ENCODE measurements at places on chromosomes 7 and 10.

DNA sequence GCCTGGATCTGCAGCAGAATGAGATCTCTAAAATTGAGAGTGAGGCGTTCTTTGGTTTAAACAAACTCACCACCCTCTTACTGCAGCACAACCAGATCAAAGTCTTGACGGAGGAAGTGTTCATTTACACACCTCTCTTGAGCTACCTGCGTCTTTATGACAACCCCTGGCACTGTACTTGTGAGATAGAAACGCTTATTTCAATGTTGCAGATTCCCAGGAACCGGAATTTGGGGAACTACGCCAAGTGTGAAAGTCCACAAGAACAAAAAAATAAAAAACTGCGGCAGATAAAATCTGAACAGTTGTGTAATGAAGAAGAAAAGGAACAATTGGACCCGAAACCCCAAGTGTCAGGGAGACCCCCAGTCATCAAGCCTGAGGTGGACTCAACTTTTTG, 21.4 kb downstream of the LRRC17 start:
- DNase-seq = no peak

- peak; percentile 81 for DNase-seq
These were observed 269.3 kb downstream of the BICC1 start for GRCh38 chr10:58781873-58782488.

DNA sequence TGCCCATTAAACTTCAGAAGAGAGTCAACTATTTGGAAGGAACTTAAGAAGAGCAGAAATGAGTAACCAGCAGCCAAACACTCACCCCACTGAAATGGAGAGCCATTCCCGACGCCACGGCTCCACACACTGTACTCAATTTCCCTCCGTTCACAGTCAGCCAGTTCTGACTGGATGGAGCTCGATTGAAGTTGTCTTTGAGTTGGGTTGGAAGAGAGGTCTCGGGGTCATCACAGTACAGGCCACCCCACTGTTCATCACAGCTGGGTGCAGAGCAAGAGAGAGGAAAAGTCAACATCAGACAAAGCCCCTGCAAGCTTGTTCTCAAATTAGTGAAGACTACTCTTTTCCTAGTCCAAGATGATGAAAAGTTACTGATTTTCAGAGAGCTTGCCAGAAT, 75.9 kb upstream of the SLC26A5 start:
- no peak for DNase-seq

GRCh38 chr10:131751827-131752775, 148.7 kb upstream of the PPP2R2D start:
- DNase-seq = no peak

- DNase-seq = no peak
These were observed 106.1 kb downstream of the MAGI2 start for GRCh38 chr7:79347351-79347750.

- no peak for DNase-seq
These were observed 87.2 kb upstream of the AGK start for GRCh38 chr7:141463986-141464385.

- DNase-seq = no peak
These were observed 119.1 kb upstream of the PFKP start for GRCh38 chr10:2948127-2948854.

- DNase-seq = no peak
These were observed 209.2 kb upstream of the SEMA3C start for GRCh38 chr7:81128011-81128410.

GRCh38 chr7:158447506-158448171, 140.0 kb downstream of the PTPRN2 start:
- DNase-seq = no peak

DNA sequence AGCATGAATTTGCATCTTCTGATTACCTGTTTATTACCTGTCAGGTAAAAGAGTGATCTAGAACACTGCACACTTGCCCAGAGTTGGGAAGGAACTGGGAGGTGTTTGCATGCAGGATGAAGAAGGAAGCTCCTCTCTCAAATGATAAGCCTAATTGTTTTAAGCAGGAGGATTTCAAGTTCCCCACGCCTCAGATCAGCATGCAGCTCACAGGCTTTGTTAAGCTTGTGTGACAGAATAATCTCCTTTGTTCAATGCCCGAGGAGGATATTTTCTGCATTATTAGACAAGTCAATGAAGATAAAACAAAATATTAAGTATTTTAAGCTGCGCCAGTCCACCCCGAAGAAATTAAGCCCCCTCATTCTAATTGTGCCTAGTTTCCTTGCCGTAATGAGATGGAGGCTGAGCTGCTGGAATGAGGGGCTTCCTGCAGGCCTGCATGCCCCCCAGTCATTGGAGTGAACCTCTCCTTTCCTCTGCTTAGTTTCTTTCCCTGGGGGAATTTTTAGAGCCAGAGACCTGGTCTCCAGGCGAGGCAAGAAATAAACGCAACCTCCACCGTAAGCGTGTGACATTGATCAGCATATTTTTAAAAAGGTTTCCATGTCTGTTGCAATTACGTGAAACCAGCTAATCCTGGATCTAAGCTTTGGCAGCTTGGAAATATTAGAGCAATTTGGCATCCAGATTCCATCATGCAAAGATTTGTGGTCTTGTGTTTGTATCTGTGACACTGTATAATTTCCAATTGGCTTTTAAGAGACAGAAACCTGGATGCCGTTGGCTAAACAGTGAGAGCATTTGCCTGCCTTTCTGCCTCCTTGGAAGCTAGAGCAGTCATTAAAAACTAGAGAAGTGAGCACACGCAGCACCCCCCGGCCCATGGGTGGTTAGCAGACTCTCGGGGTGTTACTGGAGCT, 376.0 kb downstream of the GALNT17 start:
- no peak for DNase-seq

DNA sequence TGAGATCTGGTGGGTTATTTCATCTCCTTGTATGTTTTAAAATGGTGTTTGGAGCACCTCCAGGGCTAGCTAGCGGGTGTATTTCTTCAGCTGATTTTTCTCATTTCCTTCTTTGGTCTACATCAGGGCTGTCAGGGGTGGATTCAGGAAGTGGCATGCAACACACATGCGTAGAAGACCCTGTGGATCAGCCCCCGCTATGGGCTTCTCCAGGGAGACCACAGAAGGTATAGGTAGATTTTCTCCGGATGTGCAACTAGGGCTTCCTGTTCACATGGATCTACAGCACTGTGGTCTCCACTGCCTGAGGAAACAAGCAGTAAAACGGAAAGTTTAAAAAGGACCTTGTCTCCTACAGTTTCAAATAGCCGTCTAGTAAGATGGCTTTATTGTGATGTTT, 10.4 kb downstream of the NUB1 start:
- peak; percentile 30 for DNase-seq

DNA sequence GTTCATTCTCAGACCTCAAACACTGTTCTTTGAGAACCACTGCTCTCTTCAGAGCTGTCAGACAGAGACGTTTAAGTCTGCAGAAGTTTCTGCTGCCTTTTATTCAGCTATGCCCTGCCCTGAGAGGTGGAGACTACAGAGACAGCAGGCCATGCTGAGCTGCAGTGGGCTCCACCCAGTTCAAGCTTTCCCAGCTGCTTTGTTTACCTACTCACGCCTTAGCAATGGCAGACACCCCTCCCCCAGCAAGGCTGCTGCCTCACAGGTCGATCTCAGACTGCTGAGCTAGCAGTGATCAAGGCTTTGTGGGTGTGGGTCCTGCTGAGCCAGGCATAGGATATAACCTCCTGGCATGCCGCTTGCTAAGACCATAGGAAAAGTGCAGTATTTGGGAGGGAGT, 80.5 kb upstream of the CYP2C9 start:
- DNase-seq = no peak

DNA sequence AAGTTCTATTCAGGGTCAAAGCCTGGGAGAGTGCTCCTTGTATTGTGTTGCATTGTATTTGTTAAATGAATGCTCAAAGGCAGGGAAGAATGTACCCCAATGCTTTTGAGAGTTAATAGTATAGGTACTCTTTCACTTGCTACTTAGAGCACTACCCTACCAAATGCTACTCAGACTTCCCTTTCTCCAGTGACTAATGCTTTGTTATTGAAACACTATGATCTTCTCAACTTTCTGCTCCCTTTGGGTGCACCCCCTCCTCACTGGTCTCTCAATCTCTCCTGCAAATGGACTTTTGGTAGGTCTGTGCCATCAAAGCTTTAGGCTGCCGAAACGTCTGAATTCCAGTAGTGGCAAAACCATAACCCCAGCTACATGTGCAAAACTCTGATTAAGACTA, 177.7 kb upstream of the AHR start:
- no peak for DNase-seq

- no peak for DNase-seq
These were observed 88.0 kb downstream of the FANK1 start for GRCh38 chr10:125984346-125984745.

DNA sequence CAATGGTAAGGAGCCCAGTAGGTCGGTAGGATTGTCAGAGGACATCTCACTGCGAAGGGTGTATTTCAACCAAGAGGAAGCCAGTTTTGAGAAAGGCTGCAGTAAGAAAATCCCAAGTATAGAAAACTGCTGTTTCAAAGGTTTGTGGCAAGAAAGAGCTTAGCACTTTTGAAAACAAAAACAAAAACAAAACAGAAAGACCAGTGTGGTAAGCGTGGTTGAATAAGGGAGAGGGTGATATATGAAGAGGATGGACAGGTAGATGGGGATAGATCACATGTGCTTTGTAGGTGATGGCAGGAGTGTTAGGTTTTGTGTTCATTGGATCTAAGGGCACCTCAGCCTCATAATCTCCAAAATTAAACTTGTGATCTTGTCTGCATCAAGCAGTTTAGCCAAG, 141.6 kb upstream of the WNT16 start:
- no peak for DNase-seq

- DNase-seq = peak; percentile 9
These were observed 160.1 kb downstream of the FZD1 start for GRCh38 chr7:91424371-91424770.

DNA sequence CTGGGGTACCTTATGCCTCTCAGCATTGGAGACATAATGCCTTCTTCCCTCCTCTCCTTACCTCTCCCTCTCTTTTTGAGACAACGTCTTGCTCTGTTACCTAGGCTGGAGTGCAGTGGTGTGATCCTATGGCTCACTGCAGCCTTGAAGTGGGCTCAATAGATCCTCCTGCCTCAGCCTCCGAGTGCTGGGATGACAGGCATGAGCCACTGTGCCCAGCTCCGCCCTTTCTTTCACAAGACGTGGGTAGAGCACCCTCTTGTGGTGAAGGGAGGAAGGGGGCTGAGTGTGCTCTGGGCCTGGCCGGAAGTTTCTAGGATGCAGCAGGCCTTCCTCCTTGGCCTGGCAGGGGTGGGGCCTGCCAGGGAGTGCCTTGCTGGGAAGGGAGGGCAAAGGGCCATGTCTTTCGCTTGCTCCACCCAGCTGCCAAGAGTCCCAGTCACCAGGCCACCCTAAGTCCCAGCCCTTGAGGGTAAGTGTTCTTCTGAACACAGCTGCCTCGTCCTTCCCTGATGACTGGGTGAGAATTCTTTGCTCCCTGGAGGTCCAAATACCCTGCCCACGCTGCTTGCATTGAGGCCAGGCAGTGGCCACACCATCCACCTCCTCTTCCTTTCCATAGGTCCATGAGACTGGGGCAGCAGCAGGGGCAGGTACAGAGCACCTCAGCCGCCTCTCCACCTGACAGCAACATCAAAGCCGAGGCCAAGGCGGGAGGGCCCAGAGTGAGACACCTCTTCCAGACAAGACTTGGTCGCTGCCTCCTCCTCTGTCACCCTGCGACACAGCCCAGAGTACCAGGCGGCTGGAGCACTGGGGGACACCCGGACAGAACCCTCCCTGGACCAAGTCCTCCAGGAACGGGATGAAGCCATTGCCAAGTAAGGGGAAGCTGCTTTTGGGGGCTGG, 3.7 kb downstream of the ABHD11 start:
- peak; percentile 72 for DNase-seq

DNA sequence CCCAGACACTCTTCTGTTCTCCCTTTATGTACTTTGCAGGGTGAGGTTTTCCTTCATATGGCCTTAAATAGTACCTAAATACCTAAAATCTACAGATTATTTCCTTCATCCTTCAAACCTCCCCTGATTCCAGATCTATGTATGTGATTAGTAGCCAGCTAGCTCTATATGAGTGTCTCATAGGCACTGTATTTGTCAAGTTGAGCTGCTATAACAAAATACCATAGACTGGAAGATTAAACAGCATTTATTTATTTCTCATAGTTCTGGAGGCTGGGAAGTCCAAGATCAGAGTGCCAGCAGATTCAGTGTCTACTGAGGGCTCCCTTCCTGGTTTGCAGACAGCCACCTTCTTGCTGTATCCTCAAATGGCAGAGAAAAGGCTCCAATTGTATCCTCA, 60.6 kb upstream of the MSRB2 start:
- DNase-seq = no peak

- no peak for DNase-seq
These were observed at the start of gene C10orf71 for GRCh38 chr10:49298983-49299815. C10orf71 (plus strand) TSS chr10:49299170; CDS start chr10:49322546, 23,376 bp downstream.

DNA sequence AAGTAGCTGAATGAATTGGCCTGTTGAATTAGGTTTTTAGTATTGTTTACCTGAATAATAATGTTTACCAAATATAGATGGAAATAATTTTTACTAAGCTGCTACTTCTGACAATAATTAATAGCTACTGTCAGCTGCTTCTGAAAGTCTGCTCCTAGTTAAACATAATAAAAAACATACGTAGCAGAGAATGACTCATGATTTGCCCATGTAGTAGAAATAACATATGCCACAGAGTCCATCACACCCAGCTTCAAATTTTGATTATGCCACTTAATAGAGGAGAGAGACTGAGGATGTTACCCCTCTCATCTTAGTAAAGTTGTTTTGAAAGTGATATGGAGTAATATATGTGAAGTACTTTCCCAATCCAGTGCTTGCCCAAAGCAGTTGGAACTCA, 57.6 kb upstream of the MDFIC start:
- no peak for DNase-seq

DNA sequence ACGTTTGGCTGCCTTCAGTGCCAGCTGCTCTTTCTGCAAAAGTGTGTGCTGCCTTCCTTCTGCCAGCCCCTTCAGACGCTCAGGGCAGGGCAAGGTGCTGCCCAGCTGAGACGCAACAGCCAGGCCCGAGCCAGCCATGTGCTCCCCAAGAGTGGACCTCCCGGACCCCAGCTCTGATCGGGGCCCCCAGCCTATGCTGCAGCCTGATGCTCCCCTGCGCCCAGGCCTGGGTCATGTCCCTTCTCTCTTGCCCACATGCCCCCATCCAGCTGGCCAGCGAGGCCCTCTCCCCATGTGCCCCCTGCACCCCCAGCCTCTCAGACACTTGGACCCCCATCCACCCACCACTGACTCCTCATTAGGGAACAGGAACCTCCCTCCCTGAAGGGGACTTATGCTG, 17.8 kb downstream of the WDR86 start:
- DNase-seq = no peak

- no peak for DNase-seq
These were observed 534.0 kb downstream of the DNAJB6 start for GRCh38 chr7:157870644-157871290.

- DNase-seq = no peak
These were observed 5.5 kb upstream of the MMD2 start for GRCh38 chr7:4964506-4964905.

- peak; percentile 37 for DNase-seq
These were observed 10.7 kb upstream of the STEAP4 start for GRCh38 chr7:88317422-88317821.

DNA sequence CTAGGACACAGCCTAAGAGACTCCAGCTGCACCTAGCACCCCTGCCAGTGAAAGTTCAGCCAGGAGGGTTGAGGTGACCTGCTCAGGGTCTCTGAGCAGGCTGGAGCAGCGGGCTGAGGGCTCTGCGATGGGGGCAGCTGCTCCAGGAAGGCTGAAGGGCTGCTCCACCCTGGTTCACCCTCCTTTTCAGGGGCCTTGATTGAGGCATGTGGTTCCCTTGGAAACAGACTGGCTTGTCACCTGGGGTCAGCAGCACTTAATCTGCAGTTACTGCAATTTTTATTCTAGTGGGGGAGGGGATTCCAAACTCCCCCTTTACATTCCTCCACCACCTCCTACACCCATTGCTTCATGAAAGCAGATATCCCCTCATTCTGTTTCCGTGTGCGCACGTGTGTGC, 85.3 kb upstream of the UNC5B start:
- DNase-seq = no peak

GRCh38 chr7:50629238-50629901, 64.2 kb upstream of the DDC start:
- DNase-seq = no peak
